ENCODE measurements at places on chromosomes 16 and 17. TPM values are rescaled to one million over a fixed set of nuclear protein-coding genes. Genes with fewer than 3 reads are reported as not detected.

CYLD gene
- total RNA-seq = 14.2 TPM

TUBG2 gene
- 26.1 TPM for total RNA-seq

NLRP1 gene
- total RNA-seq = 3.5 TPM

UTS2R gene
- not detected for total RNA-seq

ZNF174 gene
- total RNA-seq = 16.8 TPM

TMEM100 gene
- not detected for total RNA-seq

Measured in A549 treated with CpdA at 1 μM for 4 hours (cell line).